ENCODE measurements at places on chromosomes 13 and 19. TPM values are rescaled to one million over a fixed set of nuclear protein-coding genes. Genes with fewer than 3 reads are reported as not detected.

APOC4 gene
- not detected for total RNA-seq

ACER1 gene
- not detected for total RNA-seq

- DNase-seq: peak; percentile 100
These were observed at the start of the genes AKT1S1 and TBC1D17 for GRCh38 chr19:49877020-49877878. Gene AKT1S1, minus strand, starts transcription at chr19:49877355. Its CDS starts 4,060 bp downstream, at chr19:49873295. Gene TBC1D17, plus strand, starts transcription at chr19:49877702. Its CDS starts 22 bp downstream, at chr19:49877724.

DNA sequence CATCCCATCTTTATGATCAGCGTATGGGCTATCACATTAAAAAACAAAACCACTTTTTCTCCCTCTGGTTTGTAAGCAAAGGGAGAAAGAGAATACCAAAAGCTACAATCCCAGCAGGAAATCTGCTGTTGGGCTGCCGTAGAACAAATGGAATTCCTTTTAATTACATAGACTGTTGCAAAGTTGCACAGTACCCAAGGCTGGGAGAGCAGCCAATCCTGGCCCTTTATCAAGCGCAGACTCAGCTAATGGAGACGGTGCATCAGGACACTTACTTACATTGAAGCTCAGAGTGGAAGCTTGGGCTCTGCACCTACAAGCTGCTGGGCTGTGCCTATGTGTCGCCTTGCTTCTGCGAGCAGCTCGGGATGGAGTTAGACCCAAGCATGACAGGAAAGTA is 15.2 kb downstream of the CCNA1 start:
- DNase-seq: no peak

Measured in Peyer's patch (tissue), 4 donors.